ENCODE measurements at places on chromosomes 11 and 22.

DNA sequence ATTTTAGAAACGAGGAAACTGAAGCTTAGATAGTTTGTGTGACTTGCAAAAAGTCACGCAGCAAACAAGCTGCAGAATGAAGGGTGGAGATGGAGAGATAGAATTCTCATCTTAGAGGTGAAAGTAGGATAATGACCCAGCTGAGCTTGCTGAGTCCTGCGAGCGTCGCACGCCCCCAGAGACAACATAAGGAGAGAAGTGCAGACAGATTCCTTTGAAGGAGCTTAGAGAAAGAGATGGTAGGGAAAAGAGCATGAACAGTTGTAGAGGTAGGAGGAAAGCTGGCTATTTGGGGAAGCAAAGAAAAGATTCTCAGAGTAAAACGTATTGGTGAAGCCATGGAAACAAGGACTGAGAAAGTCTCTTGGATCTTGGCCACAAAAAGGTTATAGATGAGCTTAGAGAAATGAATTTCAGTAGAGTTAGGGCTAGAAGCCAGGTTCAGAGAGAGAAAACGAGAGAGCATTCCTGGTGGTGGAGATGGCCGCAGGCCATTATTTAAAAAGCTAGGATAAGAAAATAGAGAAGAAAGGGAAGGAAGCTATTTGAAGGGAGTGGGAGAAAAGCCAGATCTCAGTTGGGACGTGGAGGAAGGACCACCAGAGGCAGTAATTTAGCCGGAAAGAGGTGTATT, 44.8 kb downstream of the FAM83F start:
- DNase-seq = no peak

- DNase-seq = no peak
Observed at GRCh38 chr11:3916962-3917361, 61.5 kb downstream of the STIM1 start.

DNA sequence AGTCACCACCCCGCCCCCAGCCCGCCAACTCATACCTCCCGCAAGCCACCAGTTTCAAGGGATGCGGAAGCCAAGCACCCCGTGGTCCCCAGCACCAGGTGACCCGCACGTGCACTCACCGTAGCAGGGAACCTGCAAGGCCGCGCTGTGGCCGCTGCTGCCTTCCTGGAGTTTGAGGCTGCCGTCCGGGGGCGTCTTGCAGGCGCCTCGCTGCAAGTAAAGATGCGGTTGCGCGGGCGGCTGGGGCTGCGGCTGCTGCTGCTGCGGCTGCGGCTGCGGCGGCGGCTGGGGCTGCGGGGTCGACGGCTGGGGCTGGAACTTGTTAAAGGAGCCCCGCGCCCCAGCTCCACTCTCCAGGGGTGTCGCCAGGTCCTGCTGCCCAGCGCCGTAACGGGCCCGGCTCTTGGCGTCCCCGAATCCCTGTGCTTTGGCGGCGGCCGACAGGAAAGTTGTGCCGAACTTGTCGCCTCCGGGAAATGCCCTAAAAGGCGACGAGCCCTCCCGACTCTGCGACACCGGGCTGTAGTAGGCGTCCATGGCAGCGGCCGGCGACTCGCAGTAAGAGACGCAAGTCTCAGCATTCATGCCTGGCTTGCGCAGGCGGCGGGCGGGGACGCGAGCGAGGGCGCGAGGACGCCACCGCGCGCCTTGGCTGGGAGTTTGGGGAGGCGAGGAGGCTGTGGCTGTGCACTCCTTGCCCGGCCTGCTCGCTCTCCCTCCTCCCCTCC, at the start of gene ALX4:
ALX4 (minus strand) TSS at position 662 of the 728 bp plus-strand sequence; CDS start at position 585, 77 bp downstream.
- peak; percentile 44 for DNase-seq

DNA sequence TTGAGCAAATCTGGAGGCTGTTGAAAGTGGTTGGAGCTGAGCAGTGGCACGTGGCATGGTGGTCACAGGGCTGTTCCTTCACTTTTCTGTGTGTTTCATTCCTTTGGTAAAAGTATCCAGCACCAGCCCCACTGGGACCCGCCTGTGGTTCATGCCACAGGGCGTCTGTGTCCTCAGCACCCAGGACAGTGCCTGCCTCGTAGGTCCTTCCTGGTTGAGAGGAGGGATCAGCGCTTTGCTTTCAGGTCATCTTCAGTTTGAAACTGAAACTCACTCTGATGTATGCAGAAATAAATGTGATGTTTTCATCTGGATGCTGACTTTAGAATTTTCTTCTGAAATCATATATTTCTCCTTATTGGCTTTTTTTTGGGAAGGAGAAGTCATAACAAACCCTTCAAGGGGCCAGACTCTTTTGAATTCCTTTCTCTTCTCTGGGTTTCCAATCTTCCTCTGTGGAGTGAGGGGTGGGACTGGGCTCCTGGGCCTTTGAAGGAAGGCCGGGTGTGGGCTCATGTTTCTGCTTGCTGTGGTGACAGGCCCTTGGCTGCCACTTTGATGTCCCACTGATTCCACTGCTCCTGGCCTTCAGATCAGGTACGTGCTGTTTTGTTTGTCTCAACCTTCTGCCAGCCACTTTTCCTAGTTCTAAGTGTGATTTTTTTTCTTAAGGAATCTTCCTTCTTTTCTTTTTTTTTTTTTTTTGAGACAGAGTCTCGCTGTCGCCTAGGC, 26.2 kb downstream of the TBC1D22A start:
- DNase-seq = no peak

DNA sequence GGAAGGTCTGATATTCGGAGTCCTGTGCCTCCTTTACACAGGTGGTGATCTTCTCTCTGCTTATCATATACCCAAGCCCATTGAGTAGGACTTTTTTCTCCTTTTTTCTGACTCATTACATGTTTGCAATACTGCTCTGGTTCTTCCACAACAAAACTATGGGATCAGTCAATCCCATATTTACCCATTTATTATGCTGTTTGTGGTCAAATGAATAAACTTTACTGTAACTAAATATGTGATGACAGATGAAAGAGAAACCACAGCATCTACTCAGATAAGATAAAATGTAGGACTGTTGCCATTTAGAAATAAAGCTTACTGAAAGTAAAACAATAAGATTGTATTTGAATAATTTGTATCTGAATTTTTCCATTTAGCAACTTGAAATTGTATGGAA, 958.7 kb upstream of the FAT3 start:
- DNase-seq = no peak

All from G401 (cell line).